ENCODE measurements at places on chromosomes 3 and 15. TPM values are rescaled to one million over a fixed set of nuclear protein-coding genes. Genes with fewer than 3 reads are reported as not detected.

TMEM39A gene
- 39.0 TPM for total RNA-seq

PROS1 gene
- total RNA-seq = 2.3 TPM

ZNF80 gene
- 0.09 TPM for total RNA-seq

DNA sequence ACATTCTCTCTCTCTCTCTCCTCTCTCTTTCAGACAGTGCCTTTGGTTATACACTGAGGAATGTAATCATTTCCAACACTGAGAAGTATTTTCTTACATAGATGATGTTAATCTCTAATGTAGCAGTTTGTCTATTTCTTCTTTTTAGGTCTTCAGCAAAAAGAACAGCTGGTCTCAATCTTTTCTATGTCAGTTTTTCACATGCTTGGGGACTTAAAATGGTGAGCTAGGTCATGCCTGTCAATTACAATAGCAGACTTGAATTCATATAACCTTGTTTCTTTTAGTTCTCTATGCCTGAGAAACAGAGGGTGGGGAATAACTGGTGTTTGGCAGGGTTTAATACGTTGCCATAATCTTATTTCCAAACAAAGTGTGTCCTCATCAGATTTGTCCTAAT is 786.2 kb downstream of the SQOR start:
- no peaks in the 10 kb centered on the region for H3K36me3 ChIP-seq
- no peak overlapping the region for H3K4me3 ChIP-seq
- no peak overlapping the region for H3K27ac ChIP-seq
- H3K27me3 ChIP-seq = no peaks in the 10 kb centered on the region
- H3K4me1 ChIP-seq = no peaks in the 10 kb centered on the region

- H3K27ac ChIP-seq = no peak overlapping the region
- H3K27me3 ChIP-seq = no peaks in the 10 kb centered on the region
These were observed 9.8 kb upstream of the TNK2 start for GRCh38 chr3:195918176-195918575.

GRCh38 chr3:44439499-44440295 is 37.8 kb downstream of the ZNF445 start:
- no peaks in the 10 kb centered on the region for H3K36me3 ChIP-seq
- no peaks in the 10 kb centered on the region for H3K27me3 ChIP-seq
- no peaks in the 10 kb centered on the region for H3K4me1 ChIP-seq
- no peak for DNase-seq

- no peak for DNase-seq
- no peaks in the 10 kb centered on the region for H3K4me1 ChIP-seq
- H3K36me3 ChIP-seq = no peaks in the 10 kb centered on the region
- no peak overlapping the region for H3K27ac ChIP-seq
- no peaks in the 10 kb centered on the region for H3K27me3 ChIP-seq
These were observed 46.7 kb upstream of the AADACL2 start for GRCh38 chr3:151687076-151687475.

GRCh38 chr3:177144922-177145321 is 52.4 kb downstream of the TBL1XR1 start:
- DNase-seq = no peak
- H3K27ac ChIP-seq = no peak overlapping the region
- H3K27me3 ChIP-seq = no peaks in the 10 kb centered on the region
- peaks cover 36% of the 10 kb centered on the region for H3K4me1 ChIP-seq

DNA sequence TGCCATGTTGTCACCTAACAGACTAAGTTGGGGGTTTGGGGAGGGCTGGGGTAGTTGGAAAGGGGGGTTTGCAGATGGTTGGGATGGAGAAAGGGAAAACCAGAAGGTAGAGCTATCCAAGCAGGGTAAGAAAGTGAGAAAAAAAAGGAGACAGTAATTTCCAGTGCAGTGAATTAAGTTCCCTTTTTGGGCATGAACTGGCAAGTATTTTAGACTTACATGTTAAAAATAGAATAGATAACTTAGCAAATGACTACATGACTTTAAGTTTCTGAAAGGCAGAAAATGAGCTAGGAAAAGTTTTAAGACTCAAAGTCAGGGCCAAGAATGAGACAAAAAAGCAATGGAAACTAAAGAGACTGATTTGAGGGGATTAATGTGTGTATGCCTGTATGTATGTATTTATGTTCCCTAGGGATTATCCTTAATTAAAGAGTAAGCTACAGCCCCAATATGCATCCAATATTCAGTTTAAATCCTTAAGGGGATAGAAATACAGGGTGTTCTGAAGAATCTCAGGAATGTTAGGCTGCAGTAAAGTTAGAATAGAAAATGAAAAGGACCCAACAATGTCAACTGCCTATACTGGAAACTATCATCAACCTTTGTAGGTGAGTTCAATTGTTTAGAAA is 285.2 kb upstream of the MME start:
- no peak overlapping the region for H3K4me3 ChIP-seq
- DNase-seq = no peak
- no peak overlapping the region for H3K27ac ChIP-seq
- no peaks in the 10 kb centered on the region for H3K27me3 ChIP-seq
- H3K36me3 ChIP-seq = no peaks in the 10 kb centered on the region

- H3K27ac ChIP-seq = peak overlapping the region; percentile 71
- no peaks in the 10 kb centered on the region for H3K36me3 ChIP-seq
- no peak overlapping the region for H3K4me3 ChIP-seq
- H3K27me3 ChIP-seq = no peaks in the 10 kb centered on the region
These were observed 16.8 kb upstream of the SMAD3 start for GRCh38 chr15:67048281-67049279.

- H3K36me3 ChIP-seq = no peaks in the 10 kb centered on the region
- no peak overlapping the region for H3K4me3 ChIP-seq
- DNase-seq = no peak
- no peak overlapping the region for H3K27ac ChIP-seq
These were observed 3.8 kb upstream of the LARP6 start for GRCh38 chr15:70857562-70858285.

GRCh38 chr3:29178809-29179793 is 101.8 kb upstream of the RBMS3 start:
- DNase-seq = no peak
- H3K27ac ChIP-seq = no peak overlapping the region
- no peaks in the 10 kb centered on the region for H3K27me3 ChIP-seq
- no peak overlapping the region for H3K4me3 ChIP-seq
- H3K36me3 ChIP-seq = no peaks in the 10 kb centered on the region
- no peaks in the 10 kb centered on the region for H3K4me1 ChIP-seq

GRCh38 chr15:59565299-59565698 is 46.3 kb upstream of the GCNT3 start:
- no peaks in the 10 kb centered on the region for H3K27me3 ChIP-seq
- H3K36me3 ChIP-seq = no peaks in the 10 kb centered on the region
- no peak overlapping the region for H3K27ac ChIP-seq
- H3K4me3 ChIP-seq = no peak overlapping the region
- no peak for DNase-seq

Measured in pancreas (tissue), 10 donors.